ENCODE measurements at places on chromosomes 3 and 15. TPM values are rescaled to one million over a fixed set of nuclear protein-coding genes. Genes with fewer than 3 reads are reported as not detected.

DNA sequence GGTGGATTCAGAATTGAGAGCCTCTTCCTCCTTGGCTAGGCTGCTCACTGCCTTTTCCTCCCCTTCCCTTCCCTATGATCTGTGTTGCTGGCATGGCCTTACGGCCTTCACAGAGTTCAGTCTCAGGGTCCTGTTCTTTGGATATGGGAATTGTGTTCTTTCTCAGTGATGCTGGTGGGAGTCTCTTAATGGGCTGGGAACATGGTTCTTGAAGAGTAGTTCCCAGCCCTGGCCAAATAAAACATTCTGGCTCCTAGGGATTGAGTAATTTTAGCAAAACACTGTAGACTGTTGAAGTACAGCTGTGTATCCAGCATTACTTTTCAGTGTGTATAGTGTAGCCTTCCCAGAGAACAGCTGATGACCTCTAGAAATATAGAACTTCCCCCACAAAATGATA lies 22.6 kb upstream of the FILIP1L start:
- no peak overlapping the region for H3K4me3 ChIP-seq
- H3K27me3 ChIP-seq = no peaks in the 10 kb centered on the region
- peaks cover 2% of the 10 kb centered on the region for H3K4me1 ChIP-seq
- H3K36me3 ChIP-seq = no peaks in the 10 kb centered on the region
- peak overlapping the region; percentile 4 for H3K27ac ChIP-seq

GRCh38 chr3:133301731-133302130 lies 98.1 kb upstream of the BFSP2 start:
- H3K4me3 ChIP-seq = no peak overlapping the region
- H3K4me1 ChIP-seq = peaks cover 17% of the 10 kb centered on the region
- H3K27ac ChIP-seq = no peak overlapping the region
- peak; percentile 53 for DNase-seq
- H3K36me3 ChIP-seq = no peaks in the 10 kb centered on the region
- H3K27me3 ChIP-seq = no peaks in the 10 kb centered on the region

GRCh38 chr3:54661151-54661550 lies 266.7 kb downstream of the LRTM1 start:
- no peak for DNase-seq
- no peaks in the 10 kb centered on the region for H3K27me3 ChIP-seq
- H3K4me3 ChIP-seq = no peak overlapping the region
- H3K36me3 ChIP-seq = no peaks in the 10 kb centered on the region

- no peak for DNase-seq
- H3K27ac ChIP-seq = no peak overlapping the region
- no peak overlapping the region for H3K4me3 ChIP-seq
- H3K4me1 ChIP-seq = no peaks in the 10 kb centered on the region
Observed at GRCh38 chr3:195240171-195240701, 30.7 kb downstream of the XXYLT1 start.

DNA sequence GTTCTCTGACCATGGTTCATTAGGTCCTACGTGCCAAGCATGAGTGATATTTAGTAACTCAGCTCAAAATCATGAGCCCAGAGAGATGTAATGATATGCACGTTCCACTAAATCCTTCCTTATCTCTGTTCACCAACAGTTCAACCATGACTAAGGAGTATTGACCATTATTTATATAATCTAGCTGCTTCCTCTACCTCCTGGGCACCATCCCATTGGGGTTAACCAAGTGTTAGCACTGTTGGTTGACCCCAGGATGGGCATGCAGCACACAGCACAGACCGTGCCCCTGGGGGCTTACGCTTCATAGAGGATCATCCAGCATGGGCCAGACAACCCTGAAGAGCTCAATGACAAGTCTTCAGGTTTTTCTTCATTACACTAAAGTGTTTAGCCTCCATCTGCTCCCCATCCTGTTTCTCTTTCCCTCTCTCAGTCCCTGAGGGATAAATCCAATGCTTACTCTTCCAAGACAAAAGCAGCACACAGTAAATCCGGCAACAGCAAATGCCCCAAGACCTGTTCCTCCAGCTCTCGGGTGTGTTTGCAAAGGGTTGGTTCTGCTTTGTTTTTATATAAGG lies 10.4 kb downstream of the FAM174B start:
- no peak for DNase-seq
- H3K4me1 ChIP-seq = no peaks in the 10 kb centered on the region
- H3K4me3 ChIP-seq = no peak overlapping the region
- no peak overlapping the region for H3K27ac ChIP-seq

DNA sequence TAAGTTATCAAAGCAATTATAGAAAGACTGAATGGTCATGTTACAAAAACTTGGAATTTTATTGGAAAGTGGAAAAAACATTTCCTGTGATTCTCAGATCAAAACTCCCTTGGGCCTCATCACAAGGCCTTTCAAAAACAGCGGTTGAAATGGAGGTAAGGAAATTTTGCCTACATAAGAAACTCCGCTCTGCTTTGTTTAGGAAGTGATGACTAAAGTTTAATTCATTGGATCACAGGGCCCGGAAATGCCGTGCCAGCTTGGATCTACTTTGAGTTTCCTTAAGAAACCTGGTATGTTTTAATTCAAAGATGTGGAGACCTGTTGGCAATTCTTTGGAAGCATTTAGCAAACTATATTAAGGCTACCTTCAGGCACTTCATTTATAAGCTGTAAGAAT lies 143.9 kb upstream of the MME start:
- peak; percentile 10 for DNase-seq
- H3K27ac ChIP-seq = no peak overlapping the region
- H3K4me1 ChIP-seq = no peaks in the 10 kb centered on the region
- no peak overlapping the region for H3K4me3 ChIP-seq

DNA sequence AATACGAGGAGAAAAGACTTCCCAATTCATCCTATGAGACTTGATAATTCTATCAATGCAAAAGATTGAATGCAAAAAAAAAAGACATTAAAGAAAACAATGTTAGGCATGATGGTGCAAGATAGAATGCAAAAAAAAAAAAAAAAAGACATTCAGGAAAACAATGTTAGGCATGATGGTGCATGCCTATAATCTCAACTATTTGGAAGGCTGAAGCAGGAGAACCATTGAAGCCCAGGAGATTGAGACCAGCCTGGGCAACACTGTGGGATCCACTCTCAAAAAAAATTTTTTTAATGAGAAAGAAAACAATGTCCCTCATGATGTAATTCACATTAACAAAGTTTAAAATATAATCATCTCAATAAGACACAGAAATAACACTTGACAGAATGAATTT lies 75.9 kb downstream of the MYO9A start:
- H3K27ac ChIP-seq = no peak overlapping the region
- no peak overlapping the region for H3K4me3 ChIP-seq
- DNase-seq = no peak
- H3K36me3 ChIP-seq = peaks cover 10% of the 10 kb centered on the region
- no peaks in the 10 kb centered on the region for H3K4me1 ChIP-seq

The PGBD4 gene
- 1.9 TPM for total RNA-seq

The IMPDH2 gene
- 268 TPM for total RNA-seq

The CDCP1 gene
- total RNA-seq = 2.5 TPM

The GOLGA6L2 gene
- not detected for total RNA-seq

Data from IMR-90 (cell line).